HFFc6 (cell line): ENCODE measurements at places on chromosomes 5 and 9.

- DNase-seq, result peak; percentile 82
These were observed 157.0 kb upstream of the RAI14 start for GRCh38 chr5:34499001-34499734.

DNA sequence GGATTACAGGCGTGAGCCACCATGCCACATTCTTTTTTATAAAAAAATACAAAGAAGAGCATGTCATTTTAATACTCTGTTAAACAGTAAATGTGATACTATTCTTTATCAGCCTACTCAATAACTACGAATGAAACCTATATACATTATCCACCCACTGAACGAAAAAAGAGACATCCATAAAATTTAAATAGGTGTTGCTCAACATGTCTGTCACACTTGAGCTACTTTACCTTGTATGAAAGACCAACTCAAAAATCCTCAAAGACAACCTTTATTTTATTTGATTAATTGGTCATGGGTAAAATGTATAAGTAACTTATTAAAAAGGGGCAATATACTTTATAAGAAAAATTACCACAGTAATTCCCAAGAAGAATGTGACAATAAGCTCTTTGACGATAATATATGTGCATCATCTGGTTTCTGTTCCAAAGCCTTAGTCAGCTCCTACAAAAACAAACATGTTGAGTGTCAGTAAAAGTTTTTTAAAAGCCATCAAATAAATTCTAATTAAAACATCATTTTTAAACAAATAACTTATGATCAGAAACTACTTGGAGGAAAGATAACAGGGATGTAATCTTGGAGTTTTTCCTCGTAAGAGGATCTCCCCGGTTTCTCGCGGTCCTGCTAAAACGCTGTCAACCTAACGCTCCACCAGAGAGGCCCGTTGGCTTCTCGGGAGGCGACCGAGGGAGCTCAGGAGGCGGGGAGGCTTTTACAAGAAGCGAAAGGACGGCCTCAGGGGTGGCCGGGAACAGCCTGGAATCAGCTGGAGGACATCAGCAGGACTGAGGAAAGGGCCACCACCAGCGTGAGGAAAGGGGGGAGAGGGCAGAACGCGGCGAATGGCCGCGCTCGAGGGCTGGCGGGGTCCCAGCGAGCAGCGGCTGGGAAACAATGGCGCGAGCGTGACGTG lies 13.5 kb upstream of the ANKRD18B start:
- peak; percentile 36 for DNase-seq

GRCh38 chr5:69046375-69046957 lies 47.3 kb upstream of the SLC30A5 start:
- DNase-seq, result no peak

DNA sequence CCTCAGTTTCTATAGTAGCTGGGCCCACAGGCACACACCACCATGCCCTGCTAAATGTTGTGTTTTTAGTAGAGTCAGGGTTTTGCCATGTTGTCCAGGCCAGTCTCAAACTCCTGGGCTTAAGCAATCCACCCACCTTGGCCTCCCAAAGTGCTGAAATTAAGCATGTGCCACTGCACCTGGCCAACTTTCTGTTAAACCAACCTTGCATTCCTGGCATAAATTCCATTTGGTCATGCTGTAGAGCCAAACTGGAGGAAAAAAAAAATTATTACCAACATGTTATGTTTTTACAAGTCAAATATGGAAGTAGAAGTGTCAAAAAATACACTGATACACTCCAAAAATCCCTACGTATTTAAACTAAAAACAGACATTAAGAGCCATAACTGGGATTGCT lies 54.1 kb downstream of the ERMP1 start:
- DNase-seq, result no peak

- no peak for DNase-seq
These were observed 93.9 kb downstream of the SNX18 start for GRCh38 chr5:54611290-54611951.

DNA sequence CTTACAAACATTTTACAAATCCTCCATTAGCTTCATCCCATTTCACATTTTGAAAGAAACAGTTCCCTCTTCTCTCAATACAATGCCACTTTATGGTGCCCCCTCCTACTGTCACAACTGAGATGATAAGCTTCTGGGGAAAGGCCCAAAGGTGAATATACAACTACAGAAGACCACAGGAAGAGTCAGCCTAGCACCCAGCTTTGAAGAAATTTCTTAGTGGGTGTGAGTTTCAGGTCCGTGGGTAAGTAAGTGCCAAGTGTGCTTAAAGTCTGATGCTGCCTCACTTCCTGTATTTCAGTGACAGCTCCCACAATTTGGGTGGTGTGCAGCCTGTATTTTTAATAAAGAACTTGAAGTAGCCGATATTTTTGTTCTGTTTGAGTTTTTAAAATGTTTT lies 68.1 kb downstream of the ARHGEF28 start:
- DNase-seq, result no peak
